ENCODE measurements at places on chromosomes 5 and 9.

GRCh38 chr5:135337064-135337463, 62.0 kb downstream of the MACROH2A1 start:
- DNase-seq: no peak

GRCh38 chr5:142977363-142978051, 207.3 kb downstream of the ARHGAP26 start:
- DNase-seq: no peak

GRCh38 chr9:36132086-36132485, 4.4 kb upstream of the GLIPR2 start:
- DNase-seq: peak; percentile 22

- no peak for DNase-seq
Observed at GRCh38 chr5:77210091-77210963, at the start of gene PDE8B. PDE8B (plus strand) TSS chr5:77210680; CDS start chr5:77210926, 246 bp downstream.

GRCh38 chr5:55141945-55142690, 17.9 kb upstream of the GPX8 start:
- no peak for DNase-seq

DNA sequence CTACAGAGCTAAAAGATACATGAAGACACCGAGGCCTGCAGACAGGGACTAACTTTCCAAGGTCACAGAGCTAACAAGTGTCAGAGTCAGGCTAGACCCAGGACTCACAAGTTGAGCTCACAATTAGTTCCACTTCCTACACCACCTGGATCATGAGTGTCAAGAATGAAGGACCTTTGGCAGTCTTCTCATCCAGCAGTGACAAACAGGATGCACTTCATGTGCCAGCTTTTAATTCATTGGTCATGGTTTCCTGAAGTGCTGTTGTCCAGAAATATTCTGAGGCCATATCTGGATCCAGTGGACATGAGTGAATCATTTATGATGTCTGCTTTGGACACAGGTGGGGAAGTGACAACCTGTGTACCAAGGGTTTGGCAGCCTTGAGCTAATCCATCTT, 77.4 kb downstream of the KCNIP1 start:
- no peak for DNase-seq

GRCh38 chr5:180609817-180610550, 18.7 kb upstream of the SCGB3A1 start:
- no peak for DNase-seq

DNA sequence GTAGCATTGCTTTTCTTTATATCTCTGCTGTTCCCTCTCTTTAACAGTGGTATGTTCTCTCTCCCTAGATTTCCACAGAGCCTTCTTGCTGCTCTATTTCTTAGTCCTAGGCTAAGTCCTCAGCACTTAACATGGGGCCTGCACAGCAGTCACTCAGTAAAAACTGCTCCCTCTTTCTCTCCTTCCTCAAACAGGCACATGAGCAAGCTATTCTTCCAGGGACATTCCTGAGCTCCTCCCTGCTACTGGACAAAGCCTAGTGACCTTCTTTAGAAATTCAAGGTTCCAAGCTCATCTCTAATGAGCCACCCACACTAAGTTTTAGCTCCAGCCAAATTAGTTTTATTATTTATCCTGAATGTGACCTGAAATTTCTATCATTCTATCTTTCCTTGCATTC, 39.5 kb downstream of the TRIM32 start:
- DNase-seq: no peak

- no peak for DNase-seq
Observed at GRCh38 chr9:116656501-116656971, 30.6 kb upstream of the TRIM32 start.

DNA sequence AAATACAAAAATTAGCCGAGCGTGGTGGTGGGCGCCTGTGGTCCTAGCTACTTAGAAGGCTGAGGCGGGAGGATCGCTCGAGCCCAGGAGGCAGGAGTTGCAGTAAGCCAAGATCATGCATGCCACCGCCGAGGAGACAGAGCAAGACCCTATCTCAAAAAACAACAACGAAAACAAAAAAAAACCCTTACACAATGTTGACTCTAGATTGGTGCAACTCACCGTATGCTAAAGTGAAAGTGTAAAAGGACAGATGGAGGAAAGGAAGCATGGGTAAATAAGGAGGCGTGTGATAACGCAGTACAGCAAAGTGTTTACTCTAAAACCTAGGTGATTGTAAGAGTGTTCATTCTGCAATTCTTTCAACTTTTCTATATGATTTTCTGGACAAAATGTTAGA, 15.9 kb upstream of the RUFY1 start:
- DNase-seq: no peak

GRCh38 chr9:91017245-91017644, 215.6 kb downstream of the SYK start:
- DNase-seq: no peak

DNA sequence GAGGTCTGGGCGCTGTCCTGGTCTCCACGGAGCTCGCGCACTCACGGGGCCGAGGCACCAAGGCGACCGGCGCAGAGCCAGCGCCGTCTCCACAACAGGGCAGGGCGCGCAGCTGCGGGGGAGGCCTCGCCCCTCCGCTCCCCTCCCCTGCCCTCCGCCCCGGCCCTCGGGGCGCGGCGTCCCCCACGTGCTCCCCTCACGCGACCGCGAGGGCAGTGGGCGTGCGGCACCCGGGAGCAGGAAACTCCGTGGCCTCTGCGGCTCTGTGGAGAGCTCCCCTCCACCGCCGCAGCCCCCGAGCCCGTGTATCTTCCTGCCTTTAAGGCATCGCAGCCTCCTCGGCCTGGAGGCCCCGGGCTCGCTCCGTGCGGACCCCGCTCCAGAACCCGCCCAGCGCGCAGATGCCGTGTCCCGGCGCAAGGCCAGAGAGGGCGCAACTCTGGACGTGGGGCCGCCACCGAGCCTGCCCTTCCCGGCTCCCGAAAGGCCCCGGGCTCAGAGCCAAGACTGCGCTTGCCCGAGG, 708 bp upstream of the TUBB4B start:
- DNase-seq: peak; percentile 85

GRCh38 chr5:94021246-94021645, 279.8 kb upstream of the POU5F2 start:
- DNase-seq: peak; percentile 55

- DNase-seq: no peak
Observed at GRCh38 chr5:122273696-122274095, 38.3 kb upstream of the SNCAIP start.

GRCh38 chr5:151202381-151203139, 21.3 kb downstream of the CCDC69 start:
- peak; percentile 85 for DNase-seq

GRCh38 chr5:173582216-173583111, 34.0 kb downstream of the BOD1 start:
- DNase-seq: no peak

DNA sequence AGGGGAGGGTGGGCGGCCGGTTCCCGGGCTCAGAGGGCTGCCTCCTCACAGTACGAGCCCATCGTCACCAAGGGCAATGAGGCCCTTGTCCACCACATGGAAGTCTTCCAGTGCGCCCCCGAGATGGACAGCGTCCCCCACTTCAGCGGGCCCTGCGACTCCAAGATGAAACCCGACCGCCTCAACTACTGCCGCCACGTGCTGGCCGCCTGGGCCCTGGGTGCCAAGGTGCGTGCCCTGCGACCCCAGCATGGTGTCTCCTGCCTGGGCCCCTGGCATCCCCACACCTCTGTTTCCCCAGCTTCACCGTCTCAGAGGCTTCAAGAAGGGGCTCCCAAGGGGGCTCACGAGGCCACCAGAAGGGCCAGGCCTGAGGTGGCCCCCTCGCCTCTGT, 7.2 kb downstream of the DBH start:
- no peak for DNase-seq

- DNase-seq: peak; percentile 24
Observed at GRCh38 chr5:13814301-13814700, 130.2 kb downstream of the DNAH5 start.

GRCh38 chr5:178688551-178688950, 41.9 kb downstream of the ZNF354A start:
- no peak for DNase-seq

DNA sequence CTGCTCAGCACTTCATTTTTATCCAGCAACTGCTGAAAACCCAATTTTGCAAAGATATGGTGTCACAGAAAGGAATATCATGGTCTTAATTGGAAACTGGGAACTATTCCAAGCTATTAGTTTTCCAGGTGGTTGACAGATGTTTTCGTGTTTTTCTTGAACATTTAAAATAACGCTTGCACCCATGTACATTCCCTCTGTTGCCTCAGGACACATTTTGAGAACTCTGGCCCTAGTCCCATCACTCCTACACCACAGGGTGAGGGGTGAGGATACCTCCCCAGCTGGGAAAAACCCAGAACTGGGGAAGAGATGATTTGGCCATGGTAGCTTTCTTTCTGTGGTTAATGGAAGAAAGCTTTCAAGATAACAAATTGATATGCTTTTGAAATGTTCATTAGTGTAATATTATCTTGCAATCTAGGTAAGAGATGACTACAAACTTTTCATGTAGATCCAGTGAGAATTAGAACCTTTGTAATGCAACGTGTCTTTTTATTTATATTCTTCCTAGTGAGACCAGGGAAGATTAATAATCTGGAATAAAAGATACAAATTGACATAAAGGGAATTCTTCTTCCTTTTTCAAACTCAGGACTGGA, 627.0 kb downstream of the RAB3C start:
- no peak for DNase-seq

DNA sequence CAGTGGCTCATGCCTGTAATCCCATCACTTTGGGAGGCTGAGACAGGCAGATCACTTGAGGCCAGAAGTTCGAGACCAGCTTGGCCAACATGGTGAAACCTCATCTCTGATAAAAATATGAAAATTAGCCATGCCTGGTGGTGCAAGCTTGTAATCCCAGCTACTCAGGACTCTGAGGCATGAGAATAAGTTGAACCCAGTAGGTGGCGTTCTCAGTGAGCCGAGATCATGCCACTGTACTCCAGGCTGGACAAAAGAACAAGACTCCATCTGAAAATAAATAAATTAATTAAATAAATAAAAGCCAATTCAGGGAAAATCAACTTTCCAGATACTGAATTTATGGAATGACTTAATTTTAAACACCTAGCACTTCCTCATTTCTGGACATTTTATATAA, 1722.1 kb downstream of the MAT2B start:
- peak; percentile 32 for DNase-seq

- DNase-seq: no peak
Observed at GRCh38 chr9:23254404-23255184, 571.4 kb downstream of the ELAVL2 start.

DNA sequence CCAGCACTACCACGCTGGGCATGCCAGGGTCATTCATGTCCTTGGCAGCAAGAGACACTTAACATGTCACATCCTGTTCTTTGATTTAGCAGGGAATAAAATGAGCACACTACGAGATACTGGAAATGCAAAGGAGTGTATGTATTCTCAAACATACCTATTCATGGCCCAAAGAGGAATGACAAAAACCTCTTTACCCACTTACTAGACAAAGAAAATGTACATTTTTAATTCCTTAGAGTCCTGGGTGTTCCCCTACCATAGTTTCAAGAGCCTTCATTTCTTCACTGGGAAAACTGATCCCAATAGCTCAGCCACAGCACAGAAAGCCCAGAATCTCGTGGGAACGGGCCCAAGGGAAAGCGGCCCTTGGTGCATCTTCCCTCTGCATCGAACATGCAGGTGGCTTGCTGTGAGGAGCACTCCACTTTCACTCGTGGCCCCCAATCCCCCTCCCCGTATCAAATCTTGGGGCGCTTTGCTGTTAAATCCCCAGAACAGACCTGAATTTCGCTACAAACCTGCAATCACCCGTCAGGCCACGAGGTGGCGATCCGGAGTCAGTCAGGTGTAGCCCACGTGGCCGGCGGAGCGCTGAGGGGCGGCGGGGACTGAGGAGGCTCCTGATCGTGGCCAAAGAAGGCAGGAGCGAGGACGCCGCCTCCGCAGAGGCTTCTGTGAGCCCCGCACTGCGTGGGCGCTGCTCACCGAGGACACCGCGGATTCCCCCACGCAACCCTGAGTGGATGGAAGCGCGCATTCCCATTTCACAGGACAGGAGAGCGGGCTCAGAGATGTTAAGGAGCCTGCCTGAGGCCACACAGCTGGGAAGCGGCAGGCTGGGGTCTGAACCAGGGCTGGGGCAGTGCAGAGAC, 91.4 kb downstream of the LMX1B start:
- peak; percentile 85 for DNase-seq

DNA sequence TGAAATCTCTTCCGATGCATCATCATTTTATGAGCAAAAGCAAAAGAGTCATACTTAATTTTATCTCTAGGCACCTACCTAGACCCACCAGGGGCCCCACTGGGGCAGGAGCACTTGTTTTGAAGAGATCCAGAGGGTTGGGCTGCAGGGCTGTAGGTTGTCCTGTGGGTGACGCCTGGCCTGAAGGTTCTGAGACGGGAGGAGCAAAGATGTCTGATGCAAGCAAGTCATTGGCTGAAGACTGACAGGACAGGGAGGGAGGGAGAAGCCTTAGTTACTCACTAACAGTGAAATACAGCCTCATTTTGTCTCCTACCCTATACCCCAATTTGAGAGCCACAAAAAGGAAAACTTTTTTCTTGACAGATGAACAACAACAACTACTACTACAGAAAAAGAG, 17.1 kb upstream of the C9 start:
- no peak for DNase-seq

DNA sequence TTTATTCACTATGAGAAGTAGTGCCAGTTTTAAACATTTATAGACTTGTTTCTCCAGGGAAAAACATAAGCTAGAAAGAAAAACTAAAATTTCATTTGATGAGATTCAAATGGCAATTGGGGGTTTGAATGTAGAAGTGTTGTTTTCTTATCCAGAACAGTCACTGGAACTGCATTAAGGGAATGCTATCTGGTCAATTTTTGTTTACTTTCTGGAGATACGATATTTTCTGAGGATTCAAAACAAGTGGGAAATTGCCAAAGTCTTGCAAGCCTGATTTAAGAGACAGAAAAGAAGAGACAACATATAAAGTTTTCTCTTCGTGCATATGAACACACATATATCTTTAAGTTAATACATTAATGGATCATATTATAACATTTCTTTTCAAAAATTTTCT, 118.4 kb downstream of the NXNL2 start:
- no peak for DNase-seq

DNA sequence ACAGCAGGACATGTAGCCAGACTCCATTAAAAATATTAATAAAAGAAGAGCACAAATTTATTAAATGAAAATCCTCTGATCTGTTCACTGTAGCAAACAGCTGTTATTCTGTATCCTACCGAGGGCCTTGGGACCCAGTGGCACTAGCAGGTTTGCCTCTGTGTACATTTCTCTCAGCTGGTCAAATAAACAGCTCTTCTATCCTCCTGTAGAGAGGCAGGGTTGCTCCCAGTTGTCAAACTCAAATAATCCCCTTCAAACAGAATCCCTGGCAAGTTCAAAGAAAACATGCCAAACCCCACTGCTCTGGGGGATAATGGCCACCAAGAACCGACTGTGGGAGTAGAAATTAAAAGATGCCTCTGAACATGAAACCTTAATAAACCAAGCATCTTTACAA, 1262.0 kb upstream of the DMAC1 start:
- DNase-seq: no peak

GRCh38 chr9:121226175-121226574, 24.5 kb upstream of the RAB14 start:
- peak; percentile 40 for DNase-seq
